ENCODE measurements at places on chromosomes 12 and 14.

DNA sequence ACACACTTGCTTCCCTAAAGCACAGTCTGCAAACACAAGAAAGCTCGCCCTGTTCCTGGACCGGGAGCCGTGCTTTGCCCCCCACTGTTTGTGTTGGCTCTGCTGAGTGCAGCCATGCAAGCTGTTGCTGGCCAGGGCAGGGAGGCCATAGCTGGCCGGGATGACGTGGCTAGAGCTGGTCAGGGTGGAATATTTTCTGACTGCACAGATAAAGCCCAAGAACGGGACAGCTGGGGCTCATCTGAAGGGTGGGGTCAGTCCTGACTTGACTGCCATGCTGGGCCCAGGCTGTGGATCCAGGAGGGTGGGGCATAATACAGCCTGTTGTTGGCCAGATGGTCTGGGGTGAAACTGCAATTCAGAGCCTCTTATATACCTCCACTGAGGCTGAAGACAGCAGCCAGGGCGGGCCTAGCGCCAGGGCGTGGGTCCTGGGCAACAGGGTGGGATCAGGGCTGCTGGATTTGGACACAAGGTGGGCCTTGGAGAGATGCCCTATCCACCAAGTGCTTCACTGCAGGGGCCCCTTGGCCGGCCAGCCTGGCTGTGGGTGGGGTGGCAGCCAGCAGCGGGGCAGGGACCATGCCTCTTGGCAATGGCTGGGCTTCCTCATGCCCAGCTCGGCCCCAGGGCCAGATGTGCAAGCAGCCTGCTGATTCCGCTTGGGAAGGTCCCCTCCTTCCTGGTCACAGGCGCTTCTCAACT lies 14.8 kb downstream of the KMT5A start:
- DNase-seq, result peak; percentile 66

DNA sequence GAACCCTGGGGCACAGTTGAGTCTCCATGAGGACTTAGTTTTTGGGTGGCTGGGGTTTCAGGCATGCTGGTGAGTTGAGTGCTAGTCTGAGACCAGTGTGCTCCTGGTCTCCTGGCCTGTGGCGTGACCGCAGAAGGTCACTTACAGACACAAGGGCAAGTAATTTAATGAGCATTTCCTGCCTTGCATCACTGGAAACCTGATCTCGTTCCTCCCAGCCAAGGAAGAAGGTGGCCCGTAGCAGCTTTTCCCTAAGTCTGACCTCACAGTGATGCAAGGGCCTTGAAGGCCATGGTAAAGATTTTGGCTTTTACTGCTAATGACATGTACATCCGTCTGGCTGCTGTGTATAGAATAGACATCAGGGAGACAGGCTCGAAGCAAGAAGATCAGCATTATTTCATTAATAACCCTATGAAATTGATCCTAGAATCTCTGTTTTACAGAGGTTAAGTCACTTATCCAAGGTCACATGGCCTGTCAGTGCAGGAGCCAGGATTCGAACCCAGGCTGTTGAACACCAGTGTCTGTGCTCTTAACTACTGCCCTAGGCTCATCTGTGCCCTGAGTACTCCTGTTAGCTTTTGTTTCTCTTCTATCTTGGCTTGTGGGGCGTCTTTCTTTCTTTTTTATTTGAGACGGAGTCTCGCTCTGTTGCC lies 4.6 kb downstream of the TMEM120B start:
- DNase-seq, result no peak

DNA sequence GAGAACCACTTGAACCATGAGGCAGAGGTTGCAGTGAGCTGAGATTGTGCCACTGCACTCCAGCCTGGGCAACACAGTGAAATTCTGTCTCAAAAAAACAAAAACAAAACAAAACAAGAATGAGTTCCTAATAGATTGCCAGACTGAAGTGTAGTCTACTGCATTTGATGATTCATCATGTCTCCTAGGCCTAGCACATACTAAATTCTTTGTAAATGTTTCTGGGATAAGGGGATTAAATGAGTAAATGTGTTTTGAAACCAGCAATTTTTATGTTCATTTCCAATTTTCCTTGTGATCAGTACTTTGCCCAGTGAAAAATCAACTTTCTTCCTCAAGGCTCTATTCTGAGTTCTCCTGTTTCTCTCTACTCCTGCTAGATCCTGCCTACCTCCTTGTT lies 2.9 kb upstream of the DYRK2 start:
- DNase-seq, result no peak

DNA sequence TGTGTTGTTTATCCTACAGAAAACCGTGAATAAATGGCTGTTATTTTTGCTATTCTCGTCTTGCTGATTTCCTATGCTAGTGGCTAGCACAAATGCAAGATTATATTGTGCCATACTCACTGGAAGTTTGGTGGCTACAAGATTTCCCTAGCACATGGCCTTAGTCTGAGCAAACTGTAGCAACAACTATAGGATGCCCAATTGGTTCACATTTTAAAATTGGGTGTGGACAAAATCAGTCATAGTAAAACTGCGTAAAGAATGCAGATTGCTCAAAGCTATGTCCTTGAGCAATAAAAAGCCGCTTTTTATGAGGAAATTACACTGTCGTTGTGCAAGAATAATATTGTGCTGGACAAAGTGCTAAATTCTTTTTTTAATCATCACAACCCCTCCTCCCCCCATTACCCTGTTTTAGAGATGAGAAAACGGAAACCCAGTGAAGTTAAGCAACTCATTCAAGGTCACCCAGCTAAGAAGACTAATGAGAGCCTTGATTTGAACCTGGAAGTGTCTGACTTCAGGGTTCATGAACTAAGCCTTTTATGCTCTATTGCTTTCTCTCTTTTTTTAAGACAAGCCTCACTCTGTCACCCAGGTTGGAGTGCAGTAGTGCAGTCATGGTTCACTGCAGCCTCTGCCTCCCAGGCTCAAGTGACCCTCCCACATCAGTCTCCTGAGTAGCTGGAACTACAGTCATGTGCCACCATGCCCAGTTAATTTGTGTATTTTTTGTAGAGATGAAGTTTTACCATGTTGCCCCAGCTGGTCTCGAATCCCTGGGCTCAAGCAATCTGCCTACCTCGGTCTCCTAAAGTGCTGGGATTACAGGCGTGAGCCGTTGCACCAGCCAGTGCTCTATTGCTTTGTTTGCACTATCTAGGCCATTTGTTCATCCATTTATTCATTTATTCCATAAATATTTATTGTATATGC lies 73.6 kb downstream of the SRGAP1 start:
- DNase-seq, result no peak

GRCh38 chr14:76121089-76121748 lies 30.5 kb upstream of the GPATCH2L start:
- no peak for DNase-seq

- peak; percentile 41 for DNase-seq
Observed at GRCh38 chr12:67649261-67649569, 670 bp downstream of the DYRK2 start.

GRCh38 chr12:4985820-4986219 lies 57.9 kb upstream of the KCNA5 start:
- DNase-seq, result no peak

DNA sequence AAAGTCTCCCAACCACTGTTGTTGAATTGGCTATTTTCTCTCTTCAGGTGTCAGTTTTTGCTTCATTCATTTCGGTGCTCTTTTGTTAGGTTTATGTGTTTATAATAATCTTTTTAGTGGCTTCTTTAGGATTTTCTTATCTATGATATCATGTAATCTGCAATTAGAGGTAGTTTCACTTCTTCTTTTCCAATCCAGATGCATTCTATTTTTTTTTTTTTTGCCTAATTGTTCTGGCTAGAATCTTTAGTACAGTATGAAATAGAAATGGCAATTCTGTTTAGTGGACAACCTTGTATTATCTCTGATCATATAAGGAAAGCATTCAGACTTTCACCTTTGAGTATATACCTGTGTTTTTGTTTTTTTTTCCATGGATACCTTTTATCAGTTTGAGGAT lies 17.4 kb downstream of the CNOT2 start:
- no peak for DNase-seq

- peak; percentile 43 for DNase-seq
Observed at GRCh38 chr14:103188810-103189480, 65.7 kb downstream of the TNFAIP2 start.

GRCh38 chr14:74605531-74606223 lies 6.4 kb downstream of the LTBP2 start:
- no peak for DNase-seq

All from ovary (tissue), 10 donors.